Activated CD8-positive, alpha-beta T cell treated with anti-CD3 and anti-CD28 coated beads for 36 hours (primary cell): ENCODE measurements at places on chromosomes 13 and 19. TPM values are rescaled to one million over a fixed set of nuclear protein-coding genes. Genes with fewer than 3 reads are reported as not detected.

The ACP7 gene
- not detected for total RNA-seq

The C19orf73 gene
- 2.0 TPM for total RNA-seq

The YJEFN3 gene
- total RNA-seq, result 8.1 TPM

The C19orf85 gene
- total RNA-seq, result not detected

- no peak for DNase-seq
Observed at GRCh38 chr13:97884707-97885468, 68.6 kb upstream of the IPO5 start.

DNA sequence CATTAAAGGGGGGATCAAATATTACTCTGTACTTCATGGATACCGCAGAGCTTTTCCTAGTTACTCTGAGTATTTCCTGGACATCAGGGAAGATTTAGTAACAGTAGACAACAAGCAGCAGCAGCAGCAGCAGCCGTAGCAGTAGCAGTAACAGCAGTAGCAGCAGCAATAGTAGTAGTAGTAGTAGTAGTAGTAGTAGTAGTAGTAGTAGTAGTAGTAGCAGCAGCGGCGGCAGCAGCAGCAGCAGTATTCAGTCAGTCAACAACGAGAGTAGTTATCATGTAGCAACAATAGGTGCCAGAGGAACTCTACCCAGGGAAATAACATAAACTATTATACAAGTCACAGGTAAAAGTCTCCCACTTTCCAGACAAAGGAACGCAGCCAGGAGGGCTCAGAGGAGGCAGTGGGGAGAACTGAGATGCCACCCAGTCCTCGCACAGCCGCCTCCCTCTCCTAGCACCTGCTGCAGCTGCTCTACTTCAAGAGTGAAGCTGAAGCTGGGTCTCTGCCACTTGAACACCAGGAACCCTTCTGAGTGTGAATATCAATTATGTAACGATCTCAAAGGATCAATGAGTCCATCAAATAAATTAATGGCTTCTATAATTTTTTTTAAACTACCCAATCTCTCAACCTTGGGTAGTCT lies 1.3 kb upstream of the DOCK9 start:
- DNase-seq, result no peak

DNA sequence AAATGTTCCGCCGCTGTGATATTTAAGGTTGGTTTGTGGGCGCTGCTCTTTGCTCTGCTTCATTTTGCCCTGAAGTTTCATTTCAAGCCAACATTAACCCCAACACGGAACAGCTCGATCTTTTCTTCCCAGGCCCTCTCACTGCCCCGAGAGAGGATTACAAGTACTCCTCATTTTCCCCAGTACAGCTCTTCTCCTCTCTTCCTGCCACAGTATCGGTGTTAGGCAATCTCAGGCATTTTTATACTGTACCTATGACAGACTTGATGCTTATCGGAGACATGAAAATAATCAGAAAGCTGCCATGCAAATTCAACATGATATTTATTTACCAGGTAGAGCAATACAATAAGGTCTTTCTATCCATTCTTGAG lies 1.3 kb upstream of the EDNRB start:
- no peak for DNase-seq

DNA sequence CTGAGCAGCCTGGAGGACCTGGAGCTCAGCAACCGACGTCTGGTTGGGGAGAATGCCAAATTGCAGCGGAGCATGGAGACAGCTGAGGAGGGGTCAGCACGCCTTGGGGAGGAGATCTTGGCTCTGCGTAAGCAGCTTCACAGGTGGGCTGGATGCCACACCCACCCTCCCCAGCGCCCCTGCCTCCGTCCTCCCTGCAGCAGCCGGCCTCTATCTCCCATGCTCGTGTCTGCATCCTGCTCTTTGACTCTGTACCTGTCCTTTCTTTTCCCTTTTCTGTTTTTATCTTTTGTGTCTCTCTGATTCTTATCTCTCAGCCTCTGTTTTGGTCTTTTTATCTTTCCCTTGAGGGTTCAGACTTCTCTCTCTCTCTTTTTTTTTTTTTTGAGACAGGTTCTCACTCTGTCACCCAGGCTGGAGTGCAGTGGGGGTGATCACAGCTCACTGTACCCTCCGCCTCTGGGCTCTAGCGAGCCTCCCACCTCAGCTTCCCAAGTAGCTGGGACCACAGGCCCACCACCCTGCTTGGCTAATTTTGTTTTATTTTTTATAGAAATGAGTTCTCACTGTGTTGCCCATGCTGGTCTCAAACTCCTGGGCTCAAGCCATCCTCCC lies 10.1 kb downstream of the KASH5 start:
- no peak for DNase-seq
